ENCODE measurements at places on chromosomes 2 and 18.

DNA sequence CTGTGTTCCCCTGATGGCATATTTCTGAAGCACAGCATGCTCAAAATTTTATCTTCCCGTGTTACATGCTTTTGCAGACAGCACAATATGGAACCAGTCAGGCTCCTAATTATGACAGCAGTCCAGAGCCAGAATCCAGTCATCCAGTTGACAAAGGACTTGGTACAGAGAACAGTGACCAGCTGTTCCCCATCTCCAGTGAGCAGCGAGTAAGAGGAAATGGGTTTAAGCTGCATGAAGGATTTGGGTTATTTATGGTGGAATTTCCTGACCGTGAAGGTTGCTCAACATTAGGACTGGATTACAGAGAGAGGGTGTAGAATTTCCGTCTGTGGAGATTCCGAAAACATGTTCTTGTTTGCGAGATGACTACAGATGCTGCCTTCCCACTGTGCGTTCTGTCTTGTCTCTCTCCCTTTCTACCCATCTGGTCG lies 24.4 kb downstream of the SGPP2 start:
- no peak for DNase-seq

DNA sequence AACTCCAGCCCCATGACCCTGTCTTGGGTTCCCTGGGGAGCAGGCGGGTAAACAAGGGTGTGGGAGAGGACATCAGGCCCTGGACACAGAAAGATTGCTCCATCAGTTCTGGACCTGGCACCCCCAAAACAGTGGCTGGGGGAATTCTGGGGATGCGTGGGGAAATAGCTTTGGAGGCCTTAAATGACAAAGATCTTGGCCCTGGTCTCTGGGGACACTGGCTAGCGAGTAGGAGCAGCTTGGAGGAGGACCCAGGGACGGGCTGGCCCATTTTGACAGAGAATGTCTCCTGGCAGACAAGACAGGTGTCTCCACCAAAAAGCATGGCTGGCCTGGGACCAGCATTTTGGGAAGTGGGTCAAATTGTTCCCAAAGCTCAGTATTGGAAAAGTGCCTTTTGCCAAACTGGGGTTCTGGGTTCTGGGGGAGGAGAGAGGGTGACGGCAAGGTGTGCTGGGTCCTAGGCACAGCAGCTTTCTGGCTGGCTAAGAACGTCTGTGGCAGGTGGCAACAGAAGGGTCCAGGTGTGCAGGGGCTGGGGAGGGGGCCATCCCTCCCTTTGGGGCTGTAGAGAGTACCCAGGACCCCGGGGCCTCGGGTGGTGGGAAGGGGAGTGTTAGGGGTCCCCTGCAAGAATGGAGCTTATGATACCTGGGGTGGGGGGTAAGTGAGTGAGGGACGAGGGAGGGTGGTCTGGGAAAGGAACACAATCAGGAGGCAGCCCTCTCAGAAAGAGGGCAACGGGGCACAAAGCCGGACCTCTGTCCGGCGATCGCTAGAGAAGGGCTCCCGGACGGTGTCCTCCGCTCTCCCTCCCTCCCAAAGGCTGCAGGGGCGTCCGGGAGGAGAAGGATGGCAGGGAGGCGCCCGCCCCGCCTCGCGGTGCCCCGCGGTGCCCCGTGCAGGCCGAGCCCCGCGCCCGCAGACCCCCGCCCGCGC lies 556 bp downstream of the CYRIA start:
- peak; percentile 13 for DNase-seq

DNA sequence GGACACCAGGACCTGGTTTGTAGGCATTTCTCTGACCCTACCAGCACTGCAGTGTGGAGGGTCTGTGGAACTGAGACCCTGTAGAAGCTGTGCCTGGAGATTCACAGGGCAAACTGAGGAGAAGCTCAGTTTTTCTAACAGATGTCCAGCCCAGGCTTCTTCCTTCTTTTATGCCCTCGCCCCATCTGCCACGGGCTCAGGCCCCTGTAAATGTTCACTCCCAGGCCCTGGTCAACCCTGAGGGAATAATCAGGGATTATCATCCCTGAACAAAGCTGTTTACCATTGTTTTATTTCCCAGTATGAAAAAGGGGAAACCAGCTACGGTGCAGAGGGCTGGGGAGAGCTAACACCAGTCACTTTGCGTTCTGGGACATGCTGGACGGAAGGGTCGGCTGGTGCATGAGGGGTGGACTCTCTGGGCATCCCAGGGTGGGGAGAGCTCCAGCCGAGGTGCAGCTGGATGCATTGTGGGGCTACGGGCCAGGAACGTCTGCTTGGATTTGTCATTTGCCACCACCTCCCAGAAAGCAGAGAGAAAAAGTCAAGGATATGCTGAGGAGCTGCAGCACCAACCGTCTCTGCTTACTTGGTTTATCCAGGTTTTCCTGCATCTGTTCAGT lies 183.8 kb downstream of the TFCP2L1 start:
- no peak for DNase-seq

- DNase-seq: no peak
Measured at GRCh38 chr18:9348079-9348671, 13.6 kb downstream of the TWSG1 start.

GRCh38 chr2:71792926-71793761 lies 339.8 kb downstream of the DYSF start:
- DNase-seq: no peak

All from natural killer cell (primary cell).